ENCODE measurements at places on chromosomes 2 and 18.

DNA sequence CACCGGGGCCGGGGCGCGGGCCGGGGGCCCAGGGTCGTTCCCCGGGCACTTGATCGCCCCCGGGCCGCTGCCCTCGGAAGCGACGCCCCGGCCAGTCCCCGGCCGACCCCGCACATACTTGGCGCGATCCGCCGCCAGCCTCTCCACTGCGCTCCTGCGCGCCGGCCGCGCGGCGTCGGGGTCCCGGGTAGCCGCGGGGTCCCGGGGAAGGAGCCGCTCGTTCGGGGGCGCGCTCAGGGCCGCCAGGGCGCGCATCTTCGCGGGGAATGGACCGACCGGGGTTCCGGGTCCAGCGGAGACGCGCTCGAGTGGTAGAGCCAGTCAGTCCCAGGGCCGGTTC, 204 bp downstream of the FAM110C start:
- no peak for DNase-seq

GRCh38 chr2:224405412-224405811, 3.5 kb upstream of the FAM124B start:
- no peak for DNase-seq

- DNase-seq: no peak
Measured at GRCh38 chr18:26233208-26233607, 7.0 kb downstream of the TAF4B start.

- no peak for DNase-seq
Measured at GRCh38 chr18:44744161-44745121, 63.8 kb downstream of the SETBP1 start.

- no peak for DNase-seq
Measured at GRCh38 chr2:175074478-175074877, 69.3 kb upstream of the CHN1 start.

DNA sequence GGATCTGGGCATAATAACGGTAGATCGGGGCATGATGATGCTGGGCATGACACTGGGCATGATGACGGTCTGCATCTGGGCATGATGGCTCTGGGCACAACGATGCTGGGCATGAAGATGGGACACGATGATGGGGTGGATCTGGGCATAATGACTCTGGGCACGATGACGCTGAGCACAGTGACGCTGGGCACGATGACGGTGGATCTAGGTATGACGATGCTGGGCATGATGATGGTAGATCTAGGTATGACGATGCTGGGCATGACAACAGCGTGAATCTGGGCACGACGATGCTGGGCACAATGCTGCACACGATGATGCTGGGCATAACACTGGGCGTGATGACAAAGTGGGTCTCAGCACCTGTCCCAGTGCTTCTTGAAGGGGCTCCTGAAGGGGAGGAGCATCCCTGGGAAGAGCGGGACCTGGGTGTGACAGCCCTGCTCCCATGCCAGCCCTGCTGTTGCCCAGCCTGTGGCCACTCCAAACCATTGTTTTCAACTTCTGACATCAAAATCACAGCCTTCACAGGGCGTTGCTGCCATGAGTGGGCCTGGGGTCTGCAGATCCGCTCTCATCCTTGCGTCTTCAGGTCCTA, 30.4 kb upstream of the ALLC start:
- DNase-seq: no peak

GRCh38 chr2:232628466-232629128, 4.8 kb upstream of the EFHD1 start:
- no peak for DNase-seq

GRCh38 chr2:219368690-219369191, 19.0 kb downstream of the DNPEP start:
- no peak for DNase-seq

DNA sequence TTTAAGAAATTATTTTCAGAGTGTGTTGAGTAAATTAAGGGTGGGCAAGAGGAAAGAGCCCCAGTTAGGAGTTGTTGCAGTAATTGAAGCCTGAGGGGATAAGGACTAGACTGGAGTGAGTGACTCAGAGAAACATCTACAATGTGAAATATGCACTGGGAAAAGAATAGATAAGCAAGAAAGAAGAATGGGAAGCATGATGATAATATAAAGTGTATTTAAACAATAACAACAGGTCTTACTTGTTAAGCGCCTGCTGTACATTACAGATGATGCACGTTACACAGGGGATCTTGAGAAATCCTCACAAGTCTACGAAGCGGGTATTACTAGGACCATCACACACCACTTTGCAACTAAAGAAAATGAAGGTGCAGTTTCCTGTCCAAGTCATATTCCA, 73.6 kb upstream of the STK17B start:
- no peak for DNase-seq

DNA sequence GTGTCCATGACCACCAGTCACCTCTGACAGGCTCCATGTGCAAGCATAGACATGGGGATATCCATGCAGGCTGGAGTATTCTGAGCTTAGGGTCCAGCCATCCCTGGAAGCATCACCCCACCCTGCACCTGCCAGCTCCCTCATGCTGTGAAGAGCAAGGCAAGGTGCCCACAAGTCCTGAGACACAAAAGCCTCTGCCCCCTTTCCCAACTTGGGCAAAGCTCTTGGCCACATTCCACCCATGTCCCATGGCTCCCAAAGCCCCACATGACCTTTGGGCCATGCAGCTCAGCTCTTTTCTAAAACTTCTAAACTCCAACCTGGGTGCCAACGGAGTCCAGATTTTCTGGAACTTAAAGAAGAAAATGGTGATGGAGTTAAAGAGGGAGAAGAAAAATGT, 99.8 kb upstream of the SH3BP4 start:
- DNase-seq: no peak

GRCh38 chr2:200345975-200346374, 39.5 kb downstream of the SPATS2L start:
- no peak for DNase-seq

GRCh38 chr2:181516992-181517391, 59.8 kb downstream of the ITGA4 start:
- DNase-seq: no peak

- DNase-seq: no peak
Measured at GRCh38 chr2:236178890-236179235, 10.7 kb upstream of the GBX2 start.

- no peak for DNase-seq
Measured at GRCh38 chr2:215711471-215712034, 275.7 kb upstream of the FN1 start.

DNA sequence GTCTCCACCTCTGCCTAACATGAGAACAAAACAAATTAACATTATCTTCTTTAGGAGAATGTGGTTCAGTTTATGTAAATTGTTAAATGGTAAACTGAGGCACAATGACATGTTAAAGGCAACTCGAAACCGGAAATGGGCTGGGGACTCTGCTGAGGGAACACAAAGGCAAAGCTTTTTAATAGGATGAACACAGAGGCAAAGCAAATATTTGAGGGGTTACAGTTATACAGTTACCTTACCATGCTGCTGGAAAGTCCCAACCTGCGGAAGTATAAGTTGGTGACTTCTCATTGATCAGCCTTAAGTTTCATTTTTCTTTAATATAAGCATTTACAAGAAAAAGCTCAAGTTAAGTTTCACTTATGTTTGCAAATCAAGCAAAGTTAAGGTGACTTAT, 195.0 kb downstream of the DLGAP1 start:
- DNase-seq: no peak

Data from GM12892 (cell line).